ENCODE measurements at places on chromosomes 1 and 21.
A peak's percentile ranks its signal among the peaks of the same experiment; 100 is the strongest.

DNA sequence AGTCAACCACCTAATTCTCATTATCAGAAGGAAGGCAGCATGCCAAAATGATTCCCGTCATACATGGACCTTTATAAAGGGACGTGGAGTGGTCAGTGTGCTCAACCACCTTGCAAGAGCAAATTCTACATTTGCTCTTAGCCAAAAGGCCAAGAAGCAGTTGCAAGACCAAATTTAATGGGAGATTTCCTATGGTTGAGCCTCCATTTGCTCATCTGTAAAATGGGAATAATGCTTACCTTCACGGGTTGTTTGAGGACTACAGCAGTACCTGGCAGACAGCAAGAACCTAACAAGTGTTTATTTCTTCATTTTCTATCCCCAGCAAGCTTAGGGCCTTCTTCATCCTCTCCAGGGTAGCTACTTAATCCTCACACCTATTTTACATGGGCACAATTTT, 17.4 kb upstream of the PADI4 start:
- no peak for DNase-seq

DNA sequence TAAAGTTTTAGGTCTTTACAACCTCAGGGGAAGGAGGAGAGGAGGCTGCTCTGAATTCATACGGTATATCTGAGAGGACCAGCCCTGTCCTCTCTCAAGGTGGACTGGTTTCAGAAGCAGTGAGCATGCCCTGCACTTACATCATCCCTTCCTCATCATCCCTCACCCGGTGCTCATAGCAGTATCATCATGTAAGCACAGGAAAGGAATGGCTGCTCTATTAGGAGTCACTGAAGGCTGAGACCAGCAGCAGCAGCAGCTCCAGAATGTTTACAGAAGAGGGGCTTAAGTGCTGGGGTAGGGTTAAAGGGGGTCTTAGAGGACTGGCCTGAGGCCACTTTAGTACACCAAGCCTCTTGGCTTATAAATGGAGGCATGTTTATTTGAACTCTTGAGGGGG, 185.9 kb downstream of the AK5 start:
- no peak for DNase-seq

GRCh38 chr1:34617321-34618118, 137.3 kb upstream of the GJB5 start:
- no peak for DNase-seq

DNA sequence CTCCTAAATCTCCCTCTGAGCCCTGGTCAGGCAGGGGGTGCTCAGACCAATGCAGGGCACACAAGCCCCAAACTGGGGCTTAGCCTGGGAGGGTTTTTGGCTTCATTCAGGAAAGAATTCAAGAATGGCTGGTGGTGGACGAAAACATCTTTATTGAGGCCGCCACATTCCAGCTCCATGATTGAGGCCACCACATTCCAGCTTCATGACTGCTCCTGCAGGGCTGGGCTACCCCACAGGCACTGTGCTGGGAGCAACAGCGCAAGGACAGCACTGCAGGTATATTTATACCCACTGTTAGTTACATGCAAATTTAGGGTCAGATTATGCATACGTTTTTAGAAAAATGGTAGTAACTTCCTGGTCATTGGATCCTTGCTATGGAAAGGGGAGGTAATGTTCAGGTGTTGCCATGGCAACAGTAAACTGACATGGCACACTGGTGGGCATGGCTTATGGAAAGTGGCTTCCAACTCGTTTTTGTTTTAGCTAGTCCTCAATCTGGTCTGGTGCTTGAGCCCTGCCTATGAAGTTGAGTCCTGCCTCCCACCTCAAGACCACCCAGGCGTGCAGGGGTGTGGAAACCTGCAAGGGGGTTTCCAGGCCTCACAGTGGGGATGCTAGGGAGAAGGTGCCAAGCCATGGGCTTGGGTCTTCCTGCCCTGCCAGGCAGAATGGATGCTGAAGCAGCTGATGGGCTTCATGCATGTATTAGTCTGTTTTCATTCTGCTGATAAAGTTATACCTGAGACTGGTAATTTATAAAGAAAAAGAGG, 348.7 kb upstream of the AJAP1 start:
- no peak for DNase-seq

- DNase-seq = no peak
These were observed 1.9 kb upstream of the CNTN2 start for GRCh38 chr1:205041001-205041715.

DNA sequence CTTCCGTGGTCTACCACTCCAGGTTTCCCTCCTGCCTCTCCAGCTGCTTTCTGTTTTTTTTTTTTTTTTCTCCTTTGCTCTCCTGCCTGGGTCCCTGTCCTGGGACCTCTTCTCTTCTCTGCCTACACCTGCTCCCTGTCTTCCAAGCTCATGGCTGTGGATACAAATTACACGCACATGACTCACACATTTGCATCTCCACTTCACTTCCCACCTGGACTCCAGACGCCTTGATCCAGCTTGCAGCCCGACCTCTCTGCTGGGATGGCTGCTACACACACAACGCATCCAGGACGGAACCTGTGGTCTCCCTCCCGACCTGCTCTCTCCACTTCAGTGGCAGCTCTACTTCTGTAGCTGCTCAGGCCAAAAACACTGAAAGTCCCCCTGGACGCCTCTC, 44.4 kb upstream of the B3GALT5 start:
- no peak for DNase-seq

DNA sequence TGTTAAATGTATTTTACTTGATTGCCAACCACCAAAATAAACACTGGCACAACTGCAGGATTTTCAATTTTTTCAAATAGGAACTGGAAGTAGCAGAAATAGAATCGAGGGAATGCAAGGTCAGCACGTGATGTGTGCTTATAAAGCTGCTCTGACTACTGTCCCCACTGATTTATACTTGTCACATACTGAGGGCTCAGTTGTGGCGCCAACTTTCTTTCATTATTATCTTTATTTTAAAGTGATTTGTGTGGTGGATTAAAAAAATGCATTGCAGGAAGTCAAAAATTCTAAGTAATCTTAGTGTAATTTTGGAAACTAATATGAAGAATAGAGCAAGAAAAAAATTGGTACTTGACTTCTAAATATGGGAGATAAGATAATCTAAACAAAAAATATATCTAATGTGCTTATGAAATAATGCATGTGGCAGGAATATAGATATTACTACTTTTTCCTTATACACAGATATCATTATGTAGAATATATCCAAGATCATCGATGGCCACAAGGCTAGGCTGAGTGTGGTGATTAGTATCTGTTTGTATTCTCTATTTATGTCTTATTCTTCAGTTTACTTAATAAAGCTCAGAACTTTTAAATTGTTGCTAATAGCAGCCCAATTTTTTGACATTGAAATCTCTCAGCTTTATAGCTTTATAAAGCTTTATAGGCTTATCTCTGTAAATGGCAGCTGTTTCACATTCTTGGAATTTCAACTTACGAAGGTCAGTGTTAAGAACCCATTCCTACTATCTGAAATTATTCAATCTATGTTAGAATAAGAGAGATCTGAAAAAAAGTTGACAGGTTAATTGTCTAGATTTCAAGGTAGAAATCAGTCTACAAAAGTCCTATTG, 404.5 kb upstream of the ADAMTS5 start:
- no peak for DNase-seq

DNA sequence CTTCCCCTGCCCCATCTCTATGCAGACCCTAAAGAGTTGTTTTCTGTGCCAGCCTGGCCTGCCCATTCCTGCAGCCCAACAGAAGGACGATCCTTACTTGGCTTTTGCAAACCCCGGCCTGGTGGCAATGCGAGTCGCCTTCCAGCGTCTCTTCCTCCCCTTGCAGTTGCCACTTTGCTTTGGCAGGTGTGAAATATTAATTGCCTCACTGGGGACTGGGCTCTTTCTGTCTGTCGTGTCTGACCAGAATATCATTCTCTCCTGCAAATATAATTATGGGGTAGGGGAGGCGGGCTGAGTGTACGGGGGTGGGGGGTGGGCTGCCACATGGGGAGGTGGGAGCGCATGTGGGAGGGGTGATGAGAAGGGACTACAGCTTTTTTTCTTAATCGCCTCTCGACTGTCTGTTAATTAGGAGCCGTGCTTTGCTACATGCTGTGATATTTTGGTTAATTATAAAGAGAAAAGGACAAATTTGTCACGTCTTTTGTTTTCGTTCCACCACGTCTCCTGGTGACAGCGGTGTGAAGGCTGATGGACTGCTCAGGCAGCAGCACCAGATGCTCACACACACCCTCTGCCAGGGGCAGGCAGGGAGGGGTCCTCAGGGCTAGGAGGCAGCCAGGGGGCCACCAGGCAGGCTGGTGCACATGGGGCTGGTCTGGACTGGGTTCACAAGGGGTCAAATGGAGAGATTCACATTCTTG, 80.1 kb upstream of the CD34 start:
- no peak for DNase-seq

- DNase-seq = no peak
These were observed 26.3 kb downstream of the PCSK9 start for GRCh38 chr1:55065648-55066047.

GRCh38 chr1:206579747-206580437, 32.4 kb downstream of the EIF2D start:
- no peak for DNase-seq

DNA sequence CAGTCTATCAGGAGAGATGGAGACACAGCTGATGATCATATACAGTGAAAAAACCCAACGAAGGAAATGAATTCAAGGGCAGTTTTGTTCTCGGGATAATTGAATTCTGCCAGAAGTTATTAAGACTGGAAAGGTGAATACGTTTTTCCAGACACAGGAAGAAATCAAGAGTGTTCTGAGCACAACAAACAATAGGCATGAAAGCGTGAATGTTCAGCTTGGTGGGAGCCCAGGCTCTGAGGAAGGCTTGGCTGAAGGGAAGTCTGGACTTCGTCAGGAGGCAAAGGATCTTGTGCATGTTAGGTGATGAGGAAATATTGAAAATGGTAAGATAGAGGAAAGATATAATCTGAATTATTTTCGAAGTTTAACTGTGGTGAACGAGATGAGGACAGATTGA, 50.4 kb downstream of the CYYR1 start:
- DNase-seq = peak; percentile 42

DNA sequence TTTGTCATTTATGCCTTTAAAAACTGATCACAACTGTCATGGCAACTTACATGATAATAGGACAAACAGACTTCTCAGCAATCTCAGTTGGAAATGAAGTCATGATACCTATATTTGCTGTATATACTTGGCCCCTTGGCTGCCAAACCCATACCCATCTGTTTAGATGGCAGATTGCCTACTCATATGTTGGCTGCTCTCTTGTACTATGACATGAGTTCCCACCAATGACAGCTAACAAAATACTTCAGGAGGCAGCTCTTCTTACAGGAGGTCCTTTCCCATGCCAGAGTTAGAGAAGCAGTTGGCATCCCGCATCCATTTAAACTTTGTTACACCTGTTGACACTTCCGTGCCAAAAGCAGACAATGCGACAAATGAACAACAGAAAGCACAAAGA, 603.1 kb upstream of the ADGRL2 start:
- DNase-seq = no peak

- peak; percentile 80 for DNase-seq
These were observed 8.8 kb downstream of the ZNF683 start for GRCh38 chr1:26363549-26364448.

DNA sequence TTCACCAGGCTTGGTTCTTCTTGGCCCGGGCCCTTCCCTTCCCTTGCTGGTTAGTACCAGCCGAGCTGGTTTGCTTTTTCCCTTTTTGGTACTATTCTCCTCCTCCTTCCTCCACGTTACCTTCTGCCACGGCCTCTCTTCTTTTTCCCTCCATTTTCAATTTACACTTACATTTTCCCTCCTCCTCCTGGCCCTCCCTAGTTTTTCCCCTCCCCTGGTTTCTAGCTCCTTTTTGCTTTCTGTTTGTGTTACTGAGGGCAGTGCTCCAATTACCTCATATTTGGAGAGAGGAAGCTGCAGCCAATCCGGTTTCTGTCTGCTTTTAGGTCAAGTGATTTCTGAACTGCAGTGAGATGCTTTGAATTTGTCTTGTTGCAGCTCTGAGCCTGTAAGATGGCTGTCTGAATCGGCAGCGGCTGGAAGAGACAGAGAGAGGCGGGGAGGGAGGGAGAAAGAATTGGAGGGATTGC, 63.7 kb downstream of the MACF1 start:
- no peak for DNase-seq

- DNase-seq = no peak
These were observed 18.9 kb downstream of the DBT start for GRCh38 chr1:100230765-100231164.

- no peak for DNase-seq
These were observed 2.4 kb downstream of the NTRK1 start for GRCh38 chr1:156862997-156863599.

- peak; percentile 88 for DNase-seq
These were observed 161.4 kb downstream of the SLC35F3 start for GRCh38 chr1:234065794-234066447.

GRCh38 chr21:15893902-15894301, 164.1 kb downstream of the USP25 start:
- no peak for DNase-seq

- no peak for DNase-seq
These were observed 66.4 kb downstream of the DDAH1 start for GRCh38 chr1:85398391-85399064.

- DNase-seq = no peak
These were observed 29.1 kb downstream of the LAMC2 start for GRCh38 chr1:183215076-183215720.

GRCh38 chr1:26696654-26697430, 1.0 kb downstream of the ARID1A start:
- peak; percentile 18 for DNase-seq

DNA sequence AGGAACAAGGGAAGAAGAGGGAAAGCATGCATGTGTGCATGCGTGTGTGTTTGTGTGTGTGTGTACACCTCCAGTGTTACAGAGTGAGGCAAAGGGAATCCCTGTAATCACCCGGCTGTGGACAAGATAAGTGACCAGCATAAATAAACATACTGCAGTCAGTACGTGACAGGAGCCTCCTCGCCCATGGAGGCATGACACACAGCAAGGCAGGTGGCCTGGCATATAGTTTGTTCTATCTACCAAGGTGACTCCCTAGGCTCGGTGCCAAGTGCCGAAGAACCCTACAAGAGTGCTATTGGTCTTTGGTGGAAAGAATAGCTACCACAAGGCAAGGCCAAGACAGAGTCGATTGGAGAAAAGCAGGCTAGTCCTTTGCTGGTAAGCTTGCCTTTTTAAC, 31.7 kb upstream of the HEATR1 start:
- DNase-seq = no peak

- DNase-seq = no peak
These were observed 4.4 kb downstream of the SH2D1B start for GRCh38 chr1:162407539-162407938.

DNA sequence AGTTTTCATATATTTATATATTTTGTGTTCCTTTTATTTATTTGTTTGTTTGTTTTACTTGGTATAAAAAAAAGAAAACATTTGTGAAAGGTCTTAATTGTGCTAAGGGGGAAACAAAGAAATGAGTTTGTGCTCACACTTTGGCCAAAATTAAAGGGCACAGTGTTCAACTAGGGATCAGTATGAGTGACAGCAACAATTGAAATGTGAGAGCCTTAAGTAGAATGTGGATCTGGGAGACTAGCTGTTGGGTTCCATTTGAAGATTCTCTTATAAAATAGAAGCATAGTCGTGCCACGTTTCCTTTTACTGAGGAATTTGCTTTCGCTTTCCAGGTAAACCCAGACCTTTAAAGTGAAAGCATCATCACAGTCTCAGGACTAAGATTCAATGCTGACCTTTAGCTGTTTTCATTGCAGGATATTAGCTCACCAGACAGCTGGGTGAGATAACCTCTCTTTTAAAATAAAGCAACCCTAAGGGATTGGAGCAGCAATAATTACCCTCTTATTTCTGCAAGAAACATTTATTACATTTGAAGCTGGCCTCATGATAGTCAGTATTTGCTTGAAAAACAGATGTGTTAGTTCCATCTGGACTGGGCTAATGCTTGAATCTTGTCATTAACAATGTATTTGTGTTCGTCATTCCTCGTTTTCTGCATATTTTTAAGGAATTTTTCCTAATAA, 37.1 kb upstream of the CD55 start:
- no peak for DNase-seq

- DNase-seq = no peak
These were observed 293.9 kb downstream of the SDCCAG8 start for GRCh38 chr1:243549791-243550190.

Measured in BE2C (cell line).